Keratinocyte (primary cell): ENCODE measurements at places on chromosomes 7 and 10.

DNA sequence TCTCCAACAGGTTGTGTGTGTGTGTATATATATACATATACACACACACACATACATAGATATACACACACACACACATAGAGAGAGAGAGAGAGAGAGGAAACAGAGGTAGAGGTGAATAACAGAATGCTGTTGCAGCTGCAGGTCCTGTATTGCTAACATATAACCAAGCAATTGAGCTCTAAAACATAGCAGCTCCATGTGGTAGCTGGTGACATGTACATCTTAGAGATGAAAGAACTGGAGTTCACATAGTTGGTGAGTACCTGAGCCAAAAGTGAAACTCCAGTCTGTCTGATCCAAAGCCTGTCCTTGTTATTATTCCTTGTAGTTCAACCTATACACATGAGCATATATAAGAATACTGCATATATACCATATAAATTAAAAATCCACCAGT is 152.9 kb upstream of the CSTF2T start:
- no peak for DNase-seq

- DNase-seq: no peak
Measured at GRCh38 chr10:70981171-70981836, 92.9 kb upstream of the PCBD1 start.

DNA sequence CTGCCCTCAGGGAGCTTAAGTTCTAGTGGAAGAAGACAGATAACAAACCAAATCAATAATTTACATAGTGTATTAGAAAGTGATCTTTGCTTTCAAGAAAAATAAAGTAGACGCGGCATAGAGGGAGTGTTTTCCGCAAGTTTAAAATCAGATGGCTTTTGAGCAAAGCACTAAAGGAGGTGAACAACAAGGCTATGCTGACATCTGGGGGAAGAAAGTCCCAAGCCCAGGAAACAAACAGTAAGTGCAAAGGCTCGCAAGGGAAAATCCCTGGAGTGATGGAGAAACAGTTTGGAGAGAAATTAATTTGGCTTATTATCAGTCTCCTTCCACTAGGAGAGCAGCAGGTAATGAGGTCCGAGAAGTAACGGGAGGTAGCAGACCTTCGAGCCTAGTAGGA is 1.9 kb upstream of the CNNM2 start:
- DNase-seq: no peak

- no peak for DNase-seq
Measured at GRCh38 chr10:71005337-71006305, 117.3 kb upstream of the PCBD1 start.

- DNase-seq: no peak
Measured at GRCh38 chr7:45696476-45696875, 122.3 kb downstream of the ADCY1 start.

DNA sequence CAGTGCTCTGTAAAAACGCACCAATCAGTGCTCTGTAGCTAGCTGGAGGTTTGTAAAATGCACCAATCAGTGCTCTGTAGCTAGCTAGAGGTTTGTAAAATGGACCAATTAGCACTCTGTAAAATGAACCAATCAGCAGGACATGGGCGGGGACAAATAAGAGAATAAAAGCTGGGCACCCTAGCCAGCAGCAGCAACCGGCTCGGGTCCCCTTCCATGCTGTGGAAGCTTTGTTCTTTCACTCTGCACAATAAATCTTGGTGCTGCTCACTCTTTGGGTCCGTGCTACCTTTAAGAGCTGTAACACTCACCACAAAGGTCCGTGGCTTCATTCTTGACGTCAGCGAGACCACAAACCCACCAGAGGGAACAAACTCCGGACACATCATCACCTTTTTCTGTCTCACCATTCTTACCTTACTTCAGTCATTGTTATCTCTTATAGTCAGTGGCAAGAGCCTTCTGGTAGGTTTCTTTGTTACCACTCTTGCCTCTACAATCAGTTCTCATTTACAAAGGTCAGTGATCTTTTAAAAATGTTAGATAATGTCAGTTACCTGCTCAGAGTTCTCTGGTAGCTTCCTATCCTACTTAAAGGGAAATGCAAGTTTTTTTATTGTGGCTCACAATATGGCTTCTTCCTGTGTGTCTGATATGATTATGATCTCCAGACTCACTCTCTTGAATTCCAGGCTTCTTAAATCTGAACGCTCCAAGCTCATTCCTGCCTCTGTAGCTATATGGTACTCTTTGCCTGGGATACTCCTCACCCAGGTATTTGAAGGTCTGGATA is 4.5 kb downstream of the STAM start:
- no peak for DNase-seq

- no peak for DNase-seq
Measured at GRCh38 chr10:89805599-89806013, 104.2 kb downstream of the KIF20B start.

DNA sequence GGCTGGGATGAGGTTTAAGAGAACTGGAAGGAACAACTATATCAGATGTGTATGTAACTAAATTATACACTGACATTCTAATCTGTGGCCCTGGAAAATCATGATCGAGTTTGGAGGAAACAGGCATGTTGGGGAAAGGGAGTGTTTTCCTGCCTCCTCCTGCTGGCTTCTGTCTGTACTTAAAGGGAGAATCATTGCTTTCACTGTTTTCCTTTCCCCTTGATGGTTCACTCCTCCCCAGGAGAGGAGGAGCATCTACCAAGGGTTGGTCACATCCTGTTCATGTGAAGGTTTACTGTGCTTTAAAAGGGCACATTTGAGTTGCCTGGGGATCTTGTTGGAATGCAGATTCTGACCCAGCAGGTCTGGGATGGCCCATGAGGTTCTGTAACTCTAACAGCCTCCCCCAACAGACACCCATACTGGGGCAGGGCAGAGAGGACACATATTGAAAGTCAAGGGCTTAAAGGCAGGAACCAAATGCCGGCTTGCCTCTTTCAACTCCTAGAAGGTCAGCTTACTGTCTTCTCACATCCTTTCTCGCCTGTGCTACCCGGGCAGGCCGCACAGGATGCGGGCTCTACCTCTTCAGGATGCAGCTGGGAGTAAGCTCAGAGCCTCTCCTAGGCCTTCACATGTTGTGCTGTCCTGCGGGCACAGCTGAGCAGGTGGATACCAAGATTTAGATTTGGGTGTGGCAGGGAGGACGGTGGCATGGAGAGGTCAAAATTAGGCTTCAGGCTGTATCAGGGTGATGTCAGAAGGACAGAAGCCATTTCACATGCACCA is 694.8 kb downstream of the KCNMA1 start:
- no peak for DNase-seq

DNA sequence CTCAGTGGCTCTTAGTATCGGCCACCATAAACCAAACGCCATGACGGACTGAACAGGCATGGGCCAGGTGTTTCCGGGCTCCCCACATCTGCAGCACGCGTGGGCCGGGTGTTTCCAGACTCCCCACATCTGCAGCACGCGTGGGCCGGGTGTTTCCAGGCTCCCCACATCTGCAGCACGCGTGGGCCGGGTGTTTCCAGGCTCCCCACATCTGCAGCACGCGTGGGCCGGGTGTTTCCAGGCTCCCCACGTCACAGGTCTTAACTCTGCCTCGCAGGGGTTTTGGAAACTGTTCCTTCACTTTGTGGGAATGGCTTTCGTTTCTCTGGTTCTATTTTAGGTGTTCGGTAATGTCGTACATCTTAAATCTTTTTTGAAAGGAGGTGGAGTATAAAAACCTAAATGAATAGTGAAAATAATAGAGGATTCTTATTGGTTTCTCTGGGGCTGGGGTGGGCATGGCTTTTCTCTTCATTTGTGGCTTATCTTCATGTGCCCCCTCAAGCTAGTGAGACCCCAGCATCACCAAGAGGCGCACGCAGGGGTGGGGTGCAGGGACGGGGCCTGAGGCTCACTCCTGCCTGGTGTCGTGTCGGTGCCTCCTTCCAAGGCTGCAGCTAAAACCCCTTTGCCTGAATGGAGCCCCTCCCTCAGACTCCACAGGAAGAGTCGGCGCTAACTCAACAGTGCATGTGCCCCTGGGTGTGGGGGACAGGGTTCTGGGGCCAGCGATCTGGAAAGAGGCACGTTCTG is 126.3 kb downstream of the WDR37 start:
- DNase-seq: no peak

DNA sequence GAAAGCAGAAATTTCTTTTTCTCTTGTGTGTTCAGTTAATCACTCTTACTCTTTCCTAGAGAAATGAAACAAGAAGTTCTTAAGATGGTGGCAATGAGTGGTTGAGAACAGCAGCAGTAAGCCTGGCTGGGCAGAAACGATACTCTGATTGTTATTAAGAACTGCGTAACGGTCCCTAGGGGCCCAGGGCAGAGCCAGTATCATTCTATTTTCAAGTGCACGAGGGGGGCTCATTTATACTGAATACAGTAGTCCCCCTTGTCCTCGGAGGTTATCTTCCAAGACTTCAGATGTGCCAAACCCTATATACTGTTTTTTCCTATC is 64.9 kb downstream of the EEPD1 start:
- no peak for DNase-seq

GRCh38 chr10:52348037-52348564 is 34.0 kb downstream of the DKK1 start:
- DNase-seq: no peak

DNA sequence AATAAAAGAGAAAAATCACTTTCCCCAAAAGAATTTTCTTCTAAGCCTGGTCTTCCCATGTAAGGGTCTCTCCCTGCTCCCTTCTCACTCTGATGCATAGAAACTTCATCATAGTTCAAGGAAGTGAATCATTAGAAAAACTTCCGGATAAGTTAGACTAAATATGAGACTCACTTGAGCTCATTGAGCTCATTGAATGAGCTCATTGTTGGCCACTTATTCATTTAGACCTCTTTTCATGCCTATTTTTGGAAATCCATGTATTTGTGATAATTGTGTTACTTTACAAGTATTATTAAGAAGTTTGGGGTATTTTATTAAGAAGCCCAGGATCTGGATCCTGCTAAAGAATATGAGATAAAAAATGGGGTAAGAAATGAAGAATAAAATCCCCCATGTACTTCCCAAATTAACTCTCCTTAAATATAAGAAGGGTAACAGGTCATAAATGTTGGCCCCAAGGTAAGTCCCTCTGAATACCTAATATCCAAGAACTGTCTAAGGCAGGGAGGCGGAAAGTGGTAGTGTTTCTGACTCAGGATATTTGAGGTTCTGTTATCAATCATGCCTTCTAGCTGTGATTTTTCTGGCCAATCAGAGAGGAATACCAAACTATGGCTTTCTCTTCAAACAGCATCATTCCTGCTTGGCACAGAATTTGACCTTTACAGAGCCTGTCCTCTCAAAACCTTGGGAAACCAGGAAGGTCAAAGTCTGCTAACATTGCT is 236.5 kb upstream of the PTN start:
- no peak for DNase-seq
